ENCODE measurements at places on chromosomes 4 and X. TPM values are rescaled to one million over a fixed set of nuclear protein-coding genes. Genes with fewer than 3 reads are reported as not detected.

DNA sequence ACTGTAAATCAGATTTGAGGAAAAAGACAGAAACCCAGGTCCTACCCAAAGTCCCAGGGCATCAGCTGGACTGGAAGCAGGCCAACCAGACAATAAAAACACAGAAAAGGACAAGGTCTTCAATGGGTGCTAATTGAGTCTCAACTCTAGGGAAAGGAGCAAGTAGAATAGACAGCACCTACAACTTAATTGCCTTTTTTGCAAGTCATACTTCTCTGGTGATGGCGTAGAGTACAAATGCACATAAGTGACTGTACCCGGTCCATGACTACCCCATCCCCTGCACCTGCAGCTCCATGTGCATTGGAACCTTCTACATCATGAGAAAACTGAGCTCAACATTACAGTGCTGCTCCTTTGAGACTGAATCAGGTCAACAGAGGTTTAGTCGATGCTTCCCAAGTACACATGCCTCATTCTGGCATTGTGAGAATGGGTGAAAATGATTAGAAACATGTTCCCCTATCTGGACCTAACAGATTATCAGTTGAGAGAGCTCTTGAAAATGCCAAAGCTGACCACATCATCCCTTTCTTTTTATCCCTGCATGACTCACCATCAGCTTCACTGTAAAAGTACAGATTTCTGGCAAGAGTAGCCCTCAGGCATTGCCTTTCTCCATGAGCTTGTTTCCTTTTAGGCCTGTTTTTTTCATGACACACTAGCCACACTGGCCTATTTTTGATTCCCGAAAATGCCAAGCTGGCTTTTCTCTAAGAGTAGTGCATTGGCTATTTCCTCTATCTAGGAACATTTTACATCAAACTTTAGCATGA lies 298.3 kb downstream of the HS3ST1 start:
- no peak overlapping the region for H3K4me3 ChIP-seq
- no peak for DNase-seq
- H3K4me1 ChIP-seq = no peaks in the 10 kb centered on the region
- H3K27me3 ChIP-seq = no peaks in the 10 kb centered on the region
- no peak overlapping the region for H3K27ac ChIP-seq

GRCh38 chr4:78418406-78418805 lies 133.2 kb upstream of the ANXA3 start:
- H3K27ac ChIP-seq = no peak overlapping the region
- H3K4me1 ChIP-seq = no peaks in the 10 kb centered on the region
- DNase-seq = no peak
- peaks cover 11% of the 10 kb centered on the region for H3K27me3 ChIP-seq
- no peaks in the 10 kb centered on the region for H3K36me3 ChIP-seq

GRCh38 chr4:170697045-170697444 lies 607.3 kb upstream of the AADAT start:
- DNase-seq = no peak
- no peak overlapping the region for H3K4me3 ChIP-seq
- no peaks in the 10 kb centered on the region for H3K27me3 ChIP-seq
- no peak overlapping the region for H3K27ac ChIP-seq
- H3K4me1 ChIP-seq = no peaks in the 10 kb centered on the region

- H3K4me1 ChIP-seq = no peaks in the 10 kb centered on the region
- no peak for DNase-seq
- H3K27me3 ChIP-seq = no peaks in the 10 kb centered on the region
These were observed 20.4 kb downstream of the CASP6 start for GRCh38 chr4:109682875-109683274.

- H3K27ac ChIP-seq = no peak overlapping the region
- no peaks in the 10 kb centered on the region for H3K4me1 ChIP-seq
- DNase-seq = no peak
- H3K36me3 ChIP-seq = no peaks in the 10 kb centered on the region
- H3K27me3 ChIP-seq = no peaks in the 10 kb centered on the region
These were observed 417.3 kb downstream of the SPRY1 start for GRCh38 chr4:123813901-123814300.

DNA sequence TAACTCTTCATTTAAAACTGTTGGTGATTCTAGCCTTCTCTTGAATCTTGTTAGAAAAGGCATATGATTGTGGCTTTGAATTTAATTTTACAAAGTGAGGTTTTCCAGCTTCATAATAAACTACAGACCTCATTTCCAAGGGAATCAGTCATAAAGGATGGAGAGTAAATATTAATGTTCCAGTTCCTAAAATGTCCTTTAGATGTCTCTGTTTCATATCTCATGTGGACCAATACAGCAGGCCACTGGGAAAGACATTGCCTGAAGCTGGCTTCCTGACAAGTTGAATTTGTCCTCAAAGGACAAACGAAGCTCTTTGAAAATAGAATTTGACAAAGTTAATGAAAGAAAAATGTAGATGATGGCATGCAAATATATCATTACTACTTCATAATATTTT lies 125.4 kb downstream of the ZNF330 start:
- no peak overlapping the region for H3K4me3 ChIP-seq
- no peaks in the 10 kb centered on the region for H3K4me1 ChIP-seq
- no peak overlapping the region for H3K27ac ChIP-seq
- H3K27me3 ChIP-seq = peaks cover 7% of the 10 kb centered on the region
- no peaks in the 10 kb centered on the region for H3K36me3 ChIP-seq

GRCh38 chrX:150644422-150644821 lies 48.8 kb upstream of the MTMR1 start:
- H3K4me1 ChIP-seq = no peaks in the 10 kb centered on the region
- DNase-seq = no peak
- no peak overlapping the region for H3K4me3 ChIP-seq
- no peaks in the 10 kb centered on the region for H3K27me3 ChIP-seq
- H3K36me3 ChIP-seq = peaks cover 61% of the 10 kb centered on the region

DNA sequence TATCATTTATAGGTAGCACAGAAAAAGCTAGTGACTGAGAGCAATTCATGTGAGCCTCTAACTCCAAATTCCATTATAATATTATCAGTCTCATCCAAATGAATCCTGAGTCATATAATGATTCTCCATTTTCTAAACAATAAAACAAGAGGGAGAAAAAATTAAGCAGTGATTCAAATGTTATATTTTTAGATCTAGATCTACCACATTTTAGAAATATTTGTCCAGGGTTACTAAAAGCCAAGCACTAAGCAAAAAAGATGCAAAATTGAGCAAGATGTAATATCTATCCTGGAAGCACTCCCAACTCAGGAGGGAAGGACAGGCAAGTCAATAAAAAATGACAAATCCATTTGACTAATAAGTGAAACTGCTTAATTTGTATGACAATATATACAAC lies 172.8 kb downstream of the FBXW7 start:
- no peak overlapping the region for H3K27ac ChIP-seq
- H3K27me3 ChIP-seq = no peaks in the 10 kb centered on the region
- H3K4me3 ChIP-seq = no peak overlapping the region
- H3K36me3 ChIP-seq = no peaks in the 10 kb centered on the region

- no peak for DNase-seq
- H3K4me3 ChIP-seq = no peak overlapping the region
- H3K27me3 ChIP-seq = no peaks in the 10 kb centered on the region
- no peaks in the 10 kb centered on the region for H3K36me3 ChIP-seq
- no peak overlapping the region for H3K27ac ChIP-seq
These were observed 221.6 kb downstream of the DCLK2 start for GRCh38 chr4:150299816-150300215.

- no peak overlapping the region for H3K27ac ChIP-seq
- H3K4me1 ChIP-seq = peaks cover 12% of the 10 kb centered on the region
- peak; percentile 20 for DNase-seq
- no peaks in the 10 kb centered on the region for H3K27me3 ChIP-seq
- H3K36me3 ChIP-seq = peaks cover 23% of the 10 kb centered on the region
These were observed 14.0 kb upstream of the ADAD1 start for GRCh38 chr4:122364700-122365404.

- no peaks in the 10 kb centered on the region for H3K36me3 ChIP-seq
- DNase-seq = no peak
- no peak overlapping the region for H3K27ac ChIP-seq
- peaks cover 6% of the 10 kb centered on the region for H3K4me1 ChIP-seq
- H3K4me3 ChIP-seq = no peak overlapping the region
- H3K27me3 ChIP-seq = no peaks in the 10 kb centered on the region
These were observed 18.3 kb upstream of the IL21 start for GRCh38 chr4:122639181-122639580.

- no peaks in the 10 kb centered on the region for H3K4me1 ChIP-seq
- H3K27me3 ChIP-seq = no peaks in the 10 kb centered on the region
- H3K4me3 ChIP-seq = no peak overlapping the region
- H3K36me3 ChIP-seq = no peaks in the 10 kb centered on the region
These were observed 214.1 kb downstream of the THOC2 start for GRCh38 chrX:123518791-123519190.

GRCh38 chr4:72366601-72367000 lies 202.4 kb downstream of the ADAMTS3 start:
- no peak for DNase-seq
- H3K4me1 ChIP-seq = no peaks in the 10 kb centered on the region
- no peak overlapping the region for H3K4me3 ChIP-seq
- H3K27ac ChIP-seq = no peak overlapping the region

GRCh38 chr4:173420324-173420752 lies 21.4 kb upstream of the SCRG1 start:
- H3K4me1 ChIP-seq = peaks cover 8% of the 10 kb centered on the region
- H3K4me3 ChIP-seq = no peak overlapping the region
- H3K27ac ChIP-seq = no peak overlapping the region
- H3K36me3 ChIP-seq = no peaks in the 10 kb centered on the region
- DNase-seq = peak; percentile 43

GRCh38 chr4:184248216-184248615 lies 30.5 kb upstream of the ENPP6 start:
- H3K27me3 ChIP-seq = no peaks in the 10 kb centered on the region
- H3K4me1 ChIP-seq = peaks cover 6% of the 10 kb centered on the region
- H3K4me3 ChIP-seq = no peak overlapping the region
- no peak for DNase-seq

- no peaks in the 10 kb centered on the region for H3K27me3 ChIP-seq
- no peaks in the 10 kb centered on the region for H3K36me3 ChIP-seq
- H3K27ac ChIP-seq = no peak overlapping the region
- no peak overlapping the region for H3K4me3 ChIP-seq
- H3K4me1 ChIP-seq = no peaks in the 10 kb centered on the region
These were observed 64.0 kb upstream of the CLDN34 start for GRCh38 chrX:9903146-9903545.

DNA sequence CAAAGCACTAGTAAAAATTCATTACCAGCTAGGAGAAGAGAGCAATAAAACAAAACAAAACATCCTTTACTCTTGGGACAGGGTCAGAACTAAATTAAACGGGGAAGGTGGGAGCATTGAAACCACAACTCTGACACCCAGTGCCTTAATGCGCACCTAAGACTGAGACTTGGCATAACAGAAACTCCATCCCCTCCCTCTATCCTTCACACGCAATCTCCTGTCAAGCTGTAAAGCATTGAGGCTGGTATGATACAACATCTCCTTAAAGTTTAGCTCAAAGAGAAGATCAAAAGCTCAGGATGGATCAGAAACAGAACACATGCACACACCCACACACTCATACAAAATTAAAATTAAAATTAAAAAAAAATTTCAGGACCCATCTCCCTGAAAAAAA lies 951.3 kb downstream of the STIM2 start:
- no peaks in the 10 kb centered on the region for H3K27me3 ChIP-seq
- no peaks in the 10 kb centered on the region for H3K36me3 ChIP-seq
- H3K4me1 ChIP-seq = no peaks in the 10 kb centered on the region
- DNase-seq = no peak
- no peak overlapping the region for H3K27ac ChIP-seq

DNA sequence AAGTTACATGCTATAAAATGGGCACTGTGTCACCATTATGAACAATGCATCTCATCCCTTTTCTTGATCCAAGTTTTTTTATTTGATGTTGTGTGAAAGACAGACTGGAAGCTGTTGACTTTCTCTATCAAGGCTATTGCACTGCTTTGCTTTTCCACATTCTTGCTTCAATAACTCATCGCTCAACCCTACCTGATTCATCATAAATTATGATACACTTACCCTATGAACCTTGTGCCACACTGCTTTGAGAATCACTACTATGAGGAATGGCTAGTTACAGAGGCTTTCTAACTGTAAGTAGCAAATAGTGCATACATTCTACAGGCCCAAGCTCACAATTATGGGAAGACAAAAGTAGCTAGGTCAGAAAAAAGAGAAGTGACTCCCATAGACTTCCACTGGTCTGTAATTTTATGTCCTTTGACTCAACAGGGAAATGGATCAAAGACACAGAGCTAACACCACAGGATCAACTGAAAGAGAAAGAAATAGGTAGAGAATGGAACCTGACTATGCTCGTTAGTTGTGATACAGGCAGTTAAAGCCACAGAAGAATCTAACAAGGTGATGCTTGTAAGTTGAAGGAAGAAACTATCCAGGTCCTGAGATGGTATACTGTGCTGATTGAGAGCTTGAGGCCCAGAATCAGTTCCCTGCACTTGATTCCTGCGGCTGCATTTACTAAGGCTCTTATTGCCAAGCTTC lies 163.5 kb downstream of the PPP3CA start:
- no peaks in the 10 kb centered on the region for H3K4me1 ChIP-seq
- H3K27ac ChIP-seq = no peak overlapping the region
- H3K36me3 ChIP-seq = no peaks in the 10 kb centered on the region
- no peak for DNase-seq
- no peaks in the 10 kb centered on the region for H3K27me3 ChIP-seq

DNA sequence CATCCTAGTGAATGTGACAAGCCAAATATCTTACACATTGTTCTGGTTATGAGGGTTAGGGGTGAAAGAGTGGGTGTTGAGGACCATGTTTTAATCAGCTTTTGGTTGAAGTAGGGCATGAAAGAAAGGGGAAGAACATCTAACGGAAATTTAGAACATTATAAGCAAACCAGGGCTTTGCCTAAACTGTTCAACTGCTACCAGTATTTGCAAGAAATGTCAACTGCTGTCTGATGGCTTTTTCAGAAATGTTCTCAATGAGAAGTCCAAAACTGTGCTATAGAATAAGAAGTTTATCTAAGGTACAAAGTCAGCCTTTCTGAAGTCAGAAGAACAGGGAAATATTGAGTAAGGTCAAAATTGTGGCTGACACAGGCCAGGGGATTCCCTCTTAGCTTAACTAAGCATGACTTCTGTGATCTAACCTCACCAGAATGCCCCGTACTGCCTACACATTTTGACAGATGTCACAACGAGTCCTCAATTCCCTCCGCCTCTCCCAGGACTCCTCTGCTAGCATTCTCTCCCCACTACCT lies 67.1 kb downstream of the DTHD1 start:
- H3K4me3 ChIP-seq = no peak overlapping the region
- H3K4me1 ChIP-seq = no peaks in the 10 kb centered on the region
- no peaks in the 10 kb centered on the region for H3K36me3 ChIP-seq
- no peak for DNase-seq
- no peak overlapping the region for H3K27ac ChIP-seq

The IQSEC2 gene
- 0.85 TPM for total RNA-seq

The MBNL3 gene
- total RNA-seq = 19.0 TPM

The LRCH2 gene
- total RNA-seq = not detected

The DUX4 gene
- not detected for total RNA-seq

The ZNF280C gene
- total RNA-seq = 4.2 TPM

The ASB9 gene
- total RNA-seq = not detected
